ENCODE measurements at places on chromosomes 5 and 9. TPM values are rescaled to one million over a fixed set of nuclear protein-coding genes. Genes with fewer than 3 reads are reported as not detected.

DNA sequence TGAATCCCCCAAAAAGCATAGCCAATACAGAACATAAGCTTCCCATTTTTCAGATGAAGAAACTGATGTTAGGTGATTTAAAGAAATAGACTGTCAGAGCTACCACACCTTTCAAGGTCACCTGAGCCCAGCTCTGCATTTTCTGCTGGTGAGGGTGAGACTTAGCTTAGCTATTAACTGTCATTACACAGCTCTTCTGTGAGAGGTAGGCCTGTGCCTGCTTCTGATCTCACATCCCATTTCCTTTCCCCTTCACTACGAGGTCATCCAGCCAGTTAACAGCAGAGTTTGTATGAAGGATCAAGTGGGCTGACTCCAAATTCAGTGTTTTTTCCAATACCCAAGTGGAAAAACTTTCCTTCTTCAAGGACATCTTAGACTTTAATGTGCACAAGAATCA is 528.6 kb upstream of the CLINT1 start:
- DNase-seq: no peak
- H3K36me3 ChIP-seq: peaks cover 8% of the 10 kb centered on the region
- no peak overlapping the region for H3K27ac ChIP-seq
- peaks cover 78% of the 10 kb centered on the region for H3K4me1 ChIP-seq
- H3K4me3 ChIP-seq: no peak overlapping the region
- H3K27me3 ChIP-seq: no peaks in the 10 kb centered on the region

DNA sequence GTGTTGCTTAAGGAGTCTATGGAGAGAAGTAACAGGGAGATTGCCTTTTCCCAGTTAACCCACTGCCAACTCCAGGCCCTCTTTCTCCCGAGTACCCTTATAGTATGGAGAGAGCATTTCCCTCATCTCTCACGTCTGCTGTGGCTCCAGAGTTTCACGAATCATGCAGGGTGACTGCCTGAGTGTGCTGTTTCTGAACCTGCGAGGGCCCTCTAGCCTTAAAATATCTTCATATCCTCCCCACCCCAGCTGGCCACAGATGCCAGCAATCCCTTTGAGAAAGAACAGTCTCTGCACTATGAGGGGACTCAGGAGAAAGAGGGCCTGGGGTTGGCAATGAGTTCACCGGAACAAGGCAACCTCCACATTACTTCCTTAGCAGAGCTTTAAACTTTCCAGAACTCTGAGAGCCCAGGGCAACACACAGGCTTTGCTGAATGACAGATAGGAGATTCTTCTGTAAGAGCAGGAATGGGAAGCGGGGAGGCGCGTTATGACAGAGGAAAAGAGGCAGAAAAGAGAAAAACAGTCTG is 81.6 kb upstream of the ANKH start:
- peaks cover 34% of the 10 kb centered on the region for H3K27me3 ChIP-seq
- no peak overlapping the region for H3K4me3 ChIP-seq
- DNase-seq: no peak
- no peak overlapping the region for H3K27ac ChIP-seq
- no peaks in the 10 kb centered on the region for H3K4me1 ChIP-seq

- H3K4me1 ChIP-seq: peaks cover 7% of the 10 kb centered on the region
- no peak overlapping the region for H3K4me3 ChIP-seq
- H3K36me3 ChIP-seq: no peaks in the 10 kb centered on the region
- no peak overlapping the region for H3K27ac ChIP-seq
Measured at GRCh38 chr5:32059761-32060530, 114.2 kb downstream of the GOLPH3 start.

DNA sequence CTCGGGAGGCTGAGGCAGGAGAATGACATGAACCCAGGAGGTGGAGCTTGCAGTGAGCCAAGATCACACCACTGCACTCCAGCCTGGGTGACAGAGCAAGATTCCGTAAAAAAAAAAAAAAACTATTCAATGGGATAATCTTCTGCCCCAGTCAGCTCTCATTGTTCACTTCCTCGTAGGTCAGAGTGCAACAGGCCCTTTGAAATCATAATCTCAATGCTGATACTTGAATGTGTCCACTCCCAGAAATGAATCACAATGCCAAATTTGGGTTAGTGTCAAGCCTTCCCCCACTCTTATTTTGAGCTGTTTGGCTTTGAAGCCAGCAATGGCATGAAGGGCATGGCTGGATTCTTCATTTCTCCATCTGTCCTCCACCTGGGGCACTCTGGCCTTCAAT is 610.3 kb upstream of the KLF4 start:
- no peaks in the 10 kb centered on the region for H3K36me3 ChIP-seq
- DNase-seq: no peak
- no peaks in the 10 kb centered on the region for H3K4me1 ChIP-seq
- no peak overlapping the region for H3K4me3 ChIP-seq
- H3K27ac ChIP-seq: no peak overlapping the region

GRCh38 chr9:133463234-133463863 is 3.6 kb downstream of the CACFD1 start:
- no peak for DNase-seq
- no peaks in the 10 kb centered on the region for H3K36me3 ChIP-seq
- no peak overlapping the region for H3K27ac ChIP-seq
- H3K27me3 ChIP-seq: peaks cover 2% of the 10 kb centered on the region

DNA sequence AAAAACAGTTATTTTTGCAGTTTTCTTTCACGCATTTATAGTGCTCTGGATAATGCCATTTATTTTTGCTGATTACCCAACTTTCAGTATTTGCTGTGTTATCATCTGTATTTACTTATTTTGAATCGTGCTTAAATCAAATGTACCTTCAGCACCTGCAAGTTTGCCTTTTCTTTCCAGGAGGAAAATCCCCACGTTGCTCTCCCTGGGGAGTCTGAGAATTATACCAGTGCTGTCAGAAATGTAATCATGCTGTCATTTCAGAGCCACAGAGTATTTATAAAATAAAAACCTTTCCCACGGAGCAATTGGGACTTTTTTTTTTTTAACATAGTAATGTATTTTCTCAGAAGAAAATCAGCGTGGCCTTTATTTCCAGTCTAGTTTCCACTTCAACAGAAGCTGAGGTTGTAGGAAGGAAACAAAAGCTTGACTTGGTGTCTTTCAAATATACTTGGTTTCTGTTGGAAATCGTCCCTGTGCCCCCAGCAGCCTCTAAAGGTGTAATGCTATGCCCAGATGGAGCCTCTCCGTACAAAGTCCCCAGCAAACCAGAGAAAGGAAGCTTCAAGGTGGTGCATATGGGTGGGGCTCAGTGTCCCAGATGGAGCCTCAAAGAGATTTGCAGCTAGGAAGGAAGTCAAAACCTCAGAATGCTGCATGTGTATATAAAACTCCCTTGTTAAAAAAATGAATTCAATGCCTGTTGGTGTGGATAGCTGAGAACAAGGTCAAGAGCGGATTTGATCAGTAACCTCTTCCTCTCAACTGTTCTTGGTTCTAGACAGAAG is 2.1 kb downstream of the GPR150 start:
- DNase-seq: no peak
- peaks cover 17% of the 10 kb centered on the region for H3K4me1 ChIP-seq
- peak overlapping the region; percentile 79 for H3K4me3 ChIP-seq
- peaks cover 7% of the 10 kb centered on the region for H3K27me3 ChIP-seq
- H3K36me3 ChIP-seq: no peaks in the 10 kb centered on the region

- H3K4me3 ChIP-seq: no peak overlapping the region
- H3K4me1 ChIP-seq: peaks cover 20% of the 10 kb centered on the region
- DNase-seq: no peak
- no peaks in the 10 kb centered on the region for H3K36me3 ChIP-seq
- H3K27ac ChIP-seq: no peak overlapping the region
- H3K27me3 ChIP-seq: no peaks in the 10 kb centered on the region
Measured at GRCh38 chr5:143045062-143045461, 274.9 kb downstream of the ARHGAP26 start.

GRCh38 chr9:133861086-133861485 is 122.9 kb upstream of the SARDH start:
- H3K27me3 ChIP-seq: no peaks in the 10 kb centered on the region
- peaks cover 10% of the 10 kb centered on the region for H3K36me3 ChIP-seq
- no peak overlapping the region for H3K27ac ChIP-seq
- no peaks in the 10 kb centered on the region for H3K4me1 ChIP-seq
- no peak overlapping the region for H3K4me3 ChIP-seq
- no peak for DNase-seq

DNA sequence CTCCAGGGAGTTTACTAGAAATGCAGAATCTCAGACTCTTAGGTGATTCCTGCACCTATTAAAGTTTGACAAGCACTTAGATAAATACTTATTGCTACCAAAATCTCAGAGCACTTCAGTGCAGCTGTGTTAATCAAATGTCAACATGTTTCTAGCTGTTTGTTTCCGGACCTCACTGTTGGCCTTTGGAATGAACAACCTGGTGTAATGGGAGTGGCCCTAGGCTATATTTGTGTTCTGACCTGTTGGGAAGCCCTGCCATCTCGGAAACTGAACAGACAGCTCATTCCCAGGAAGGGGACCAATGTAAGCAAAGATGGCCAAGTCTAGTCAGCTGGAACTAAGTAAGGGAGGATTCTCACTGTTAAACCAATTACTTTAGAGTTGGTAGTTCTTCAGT is 145.0 kb upstream of the SLC28A3 start:
- H3K36me3 ChIP-seq: peaks cover 16% of the 10 kb centered on the region
- no peaks in the 10 kb centered on the region for H3K4me1 ChIP-seq
- no peaks in the 10 kb centered on the region for H3K27me3 ChIP-seq
- no peak for DNase-seq

- H3K27ac ChIP-seq: no peak overlapping the region
- DNase-seq: no peak
- peaks cover 4% of the 10 kb centered on the region for H3K27me3 ChIP-seq
- H3K4me3 ChIP-seq: no peak overlapping the region
- H3K4me1 ChIP-seq: peaks cover 28% of the 10 kb centered on the region
Measured at GRCh38 chr9:18060269-18060934, 413.6 kb upstream of the ADAMTSL1 start.

DNA sequence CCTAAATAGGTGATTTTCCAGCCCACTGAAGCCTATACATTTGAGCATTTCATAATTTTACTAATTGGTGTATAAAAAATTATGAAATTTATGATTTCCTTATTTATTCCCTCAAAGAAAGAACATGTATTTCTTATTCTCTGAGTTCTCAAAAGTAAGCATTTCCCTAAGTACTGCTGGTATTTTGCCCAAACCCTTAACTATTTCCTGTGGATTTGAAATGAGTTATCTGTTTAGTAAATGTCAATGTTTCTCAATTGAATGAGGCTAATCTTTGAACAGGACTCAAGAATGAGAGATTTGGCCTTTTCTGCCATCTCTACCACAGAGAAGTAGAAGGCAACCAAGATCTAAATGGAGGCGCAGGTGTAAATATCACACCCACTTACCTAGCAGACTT is 751.7 kb downstream of the TLE1 start:
- no peak overlapping the region for H3K4me3 ChIP-seq
- DNase-seq: no peak
- no peaks in the 10 kb centered on the region for H3K4me1 ChIP-seq
- H3K27me3 ChIP-seq: no peaks in the 10 kb centered on the region

Gene SPATA9
- total RNA-seq: 0.51 TPM

Gene PDZD2
- 0.26 TPM for total RNA-seq

Gene FCN2
- total RNA-seq: not detected

Gene CDKN2B-AS1
- 0.83 TPM for total RNA-seq

Gene CDC14B
- 12.1 TPM for total RNA-seq

Gene MZB1
- total RNA-seq: not detected

Gene PRDM12
- total RNA-seq: not detected

Gene ADAMTS12
- total RNA-seq: 50.0 TPM

Gene CCL27
- 0.32 TPM for total RNA-seq

All from HFFc6 (cell line).